ENCODE measurements at places on chromosomes 5 and 9.
A peak's percentile ranks its signal among the peaks of the same experiment; 100 is the strongest.

DNA sequence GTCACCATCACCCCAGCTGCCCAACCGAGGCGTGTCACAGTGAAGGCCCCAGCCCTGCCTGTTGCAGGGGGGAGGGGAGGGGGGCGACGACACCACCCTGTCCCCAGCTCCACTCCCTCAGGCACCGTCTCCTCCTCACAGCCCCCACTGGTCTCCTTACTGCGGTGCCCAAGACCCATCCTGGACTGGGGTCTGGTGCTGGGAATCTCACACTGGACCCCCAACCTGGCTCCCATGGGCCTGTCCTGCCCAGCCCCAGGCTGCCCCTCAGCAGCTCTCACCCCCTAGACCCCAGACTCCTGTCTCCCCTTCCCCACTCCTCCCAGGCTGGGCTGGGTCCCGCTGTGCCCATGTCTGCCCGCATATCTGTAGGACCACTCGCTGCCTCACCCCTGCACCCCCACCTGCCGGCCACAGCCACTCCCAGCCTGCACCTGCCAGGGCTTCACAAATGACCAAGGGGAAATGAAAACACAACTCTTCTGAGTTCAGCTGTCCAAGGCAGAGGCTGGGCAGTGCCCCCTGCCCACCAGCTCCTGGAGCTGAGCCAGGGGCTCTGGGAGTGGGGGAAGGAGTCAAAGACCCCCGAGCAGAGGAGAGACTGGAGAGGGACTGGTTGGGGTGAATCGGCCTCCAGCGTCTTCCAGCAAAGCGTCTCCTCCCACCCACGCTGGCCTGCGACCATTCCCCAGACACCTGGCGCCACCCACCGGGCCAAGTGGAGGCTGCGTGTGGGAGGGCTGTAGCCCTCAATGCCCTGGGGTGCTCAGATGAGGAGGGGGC is 32.6 kb upstream of the EGFL7 start:
- DNase-seq: no peak

GRCh38 chr9:27157097-27157496 is 48.1 kb downstream of the TEK start:
- no peak for DNase-seq

DNA sequence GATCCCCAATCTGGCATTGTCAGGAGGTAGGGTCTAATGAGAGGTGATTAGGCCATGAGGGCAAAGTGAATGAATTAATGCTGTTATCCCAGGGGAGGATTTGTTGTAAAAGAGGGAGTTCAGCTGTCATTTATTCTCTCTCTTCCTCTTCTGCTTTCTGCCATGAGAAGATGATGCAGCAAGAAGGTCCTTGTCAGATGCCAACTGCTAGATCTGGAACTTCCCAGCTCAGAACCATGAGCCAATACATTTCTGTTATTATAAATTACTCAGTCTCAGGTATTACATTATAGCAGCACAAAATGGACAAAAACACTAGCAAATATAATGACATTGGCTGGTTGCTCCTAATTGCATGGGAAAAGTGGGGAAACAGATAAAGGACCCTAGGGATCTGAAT is 15.6 kb upstream of the BICD2 start:
- no peak for DNase-seq

DNA sequence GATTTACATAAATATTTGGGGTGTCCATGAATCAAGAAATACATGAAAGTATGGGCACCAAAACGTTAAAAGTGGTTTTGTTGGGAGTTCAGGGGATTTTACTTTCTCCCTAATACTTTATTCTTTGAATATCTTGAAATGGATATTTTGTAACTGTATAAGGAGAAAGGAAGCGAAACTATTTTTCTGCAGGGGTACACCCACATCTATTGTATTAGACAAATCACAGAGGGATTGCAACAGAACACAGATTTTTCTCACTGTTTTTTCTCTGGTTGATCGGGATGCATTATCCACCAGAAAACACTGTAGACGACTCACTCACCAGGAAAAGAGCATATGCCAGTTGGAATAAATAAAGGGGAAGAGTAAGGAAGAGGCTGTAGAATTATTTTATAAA is 1.2 kb upstream of the RABGAP1 start:
- DNase-seq: no peak

DNA sequence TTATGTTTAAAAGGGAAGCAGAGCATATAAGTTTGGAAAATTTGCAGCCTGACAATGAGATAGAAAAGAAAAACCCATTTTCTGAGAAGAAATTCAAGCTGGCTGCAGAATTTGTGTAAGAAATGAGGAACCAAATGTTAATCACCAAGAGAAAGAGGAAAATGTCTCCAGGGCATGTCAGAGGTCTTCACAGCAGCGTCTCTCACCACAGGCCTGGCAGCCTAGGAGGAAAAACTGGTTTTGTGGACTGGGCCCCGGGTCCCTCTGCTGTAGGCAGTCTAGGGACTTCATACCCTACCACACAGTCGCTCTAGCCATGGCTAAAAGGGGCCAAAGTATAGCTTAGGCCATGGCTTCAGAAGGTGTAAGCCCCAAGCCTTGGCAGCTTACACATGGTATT is 32.1 kb upstream of the HSD17B4 start:
- no peak for DNase-seq

DNA sequence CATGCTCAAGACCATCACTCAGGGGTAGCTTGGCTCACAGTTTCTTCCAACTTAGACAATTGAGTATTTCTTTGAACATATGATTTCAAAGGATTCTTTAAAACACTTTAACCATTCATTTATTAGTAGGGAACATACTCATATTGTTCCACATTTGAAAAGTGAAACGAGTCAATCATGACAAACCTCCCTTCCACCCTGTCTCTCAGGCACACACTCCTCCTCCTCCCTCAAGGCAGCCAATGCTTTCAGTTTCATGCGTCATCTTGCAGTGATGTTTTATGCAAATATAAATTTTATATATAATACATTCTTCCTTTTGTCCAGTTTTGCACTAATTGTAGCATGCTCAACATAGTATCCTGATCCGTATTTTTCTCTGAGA is 126.0 kb upstream of the BOD1 start:
- DNase-seq: no peak

GRCh38 chr5:169717288-169717687 is 80.2 kb downstream of the DOCK2 start:
- no peak for DNase-seq

DNA sequence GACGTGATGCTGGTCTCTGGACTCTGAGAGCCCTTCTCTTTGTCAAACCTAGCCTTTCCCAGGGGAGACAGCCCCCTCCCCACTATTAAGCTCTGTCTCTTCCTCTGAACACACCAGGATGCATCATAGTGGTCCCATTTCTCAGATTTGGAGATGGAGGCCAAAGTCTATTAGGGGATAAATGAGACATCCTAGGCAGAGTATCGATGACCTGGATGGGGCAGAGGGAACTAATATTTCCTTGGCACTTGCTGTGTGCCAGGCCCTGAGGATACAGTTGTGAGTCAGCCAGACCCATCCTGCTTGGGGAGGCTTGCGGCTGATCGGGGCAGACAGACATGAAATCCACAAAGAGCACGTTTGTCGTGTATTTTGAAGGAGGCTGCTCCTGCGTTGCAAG is 5.2 kb downstream of the DNM1 start:
- no peak for DNase-seq

- DNase-seq: no peak
These were observed 383.5 kb downstream of the TLE4 start for GRCh38 chr9:79955300-79955699.

DNA sequence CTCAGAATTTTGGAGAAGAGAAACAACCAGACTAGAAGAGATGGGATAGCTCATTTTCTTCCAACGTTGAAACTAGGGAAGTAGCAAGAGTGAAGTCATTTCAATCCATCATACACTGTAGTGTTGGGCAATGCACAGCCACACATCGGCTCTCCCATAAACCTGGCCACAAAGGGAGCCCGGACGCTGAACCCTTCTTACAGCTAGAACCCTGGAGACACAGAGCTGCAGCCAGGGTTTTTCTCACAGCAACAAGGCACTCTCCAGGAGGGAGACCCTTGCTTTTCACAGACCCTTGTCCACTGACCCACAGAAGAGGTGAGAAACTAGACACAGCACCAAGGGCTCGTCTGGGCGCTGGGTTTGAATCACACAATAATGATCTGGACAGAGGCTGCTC is 101.4 kb upstream of the FSTL4 start:
- no peak for DNase-seq

DNA sequence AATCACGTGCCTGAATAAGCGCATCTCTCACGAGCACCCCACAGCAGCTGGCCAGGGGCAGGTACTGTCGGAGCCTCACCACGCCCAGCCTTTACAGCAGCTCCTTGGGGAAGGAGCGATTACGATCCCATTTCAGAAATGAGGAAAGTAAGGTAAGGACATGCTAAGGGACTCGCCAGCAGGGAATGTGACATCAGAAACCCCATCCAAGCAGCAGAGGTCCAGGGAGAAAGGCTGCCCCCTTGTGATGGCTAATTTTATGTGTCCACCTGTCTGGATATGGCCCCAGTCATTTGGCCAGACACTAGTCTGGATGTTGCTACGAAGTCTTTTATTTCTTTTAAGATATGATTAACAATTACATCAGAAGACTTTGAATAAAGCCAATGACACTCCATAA is 77.3 kb downstream of the UBE2QL1 start:
- no peak for DNase-seq

DNA sequence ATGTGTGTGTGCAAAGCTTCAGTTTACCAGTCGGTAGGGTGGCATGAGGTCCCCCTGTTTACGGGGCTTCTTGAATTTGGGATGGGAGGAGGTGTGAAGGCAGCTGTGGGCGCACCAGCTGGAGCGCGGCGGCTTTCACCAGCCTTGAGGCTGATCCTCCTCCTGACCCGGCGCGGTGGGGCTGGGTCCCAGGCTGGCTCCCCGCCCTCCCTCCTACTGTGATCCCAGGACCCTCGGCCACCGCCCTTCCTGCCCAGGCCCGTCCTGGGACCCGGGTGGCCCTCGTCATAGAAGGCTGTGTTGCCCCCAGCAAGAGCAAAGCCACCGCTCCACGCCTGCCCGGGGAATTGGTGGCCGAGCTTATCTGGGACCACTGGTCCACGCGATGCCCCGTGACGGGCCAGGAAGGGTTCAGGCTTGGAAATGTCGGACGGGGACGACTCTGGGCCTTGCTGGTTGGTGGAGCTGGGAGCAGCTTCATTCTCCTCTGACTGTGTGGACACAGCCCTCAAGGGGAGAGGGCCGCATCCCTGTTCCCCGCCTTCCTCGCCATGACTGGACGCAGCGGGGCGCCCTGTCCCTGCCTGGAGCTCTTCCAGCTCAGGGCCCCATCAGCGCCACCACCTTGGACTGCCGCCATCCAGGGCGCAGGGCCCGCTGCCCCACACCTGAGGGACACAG is 271.1 kb upstream of the IRX1 start:
- no peak for DNase-seq

DNA sequence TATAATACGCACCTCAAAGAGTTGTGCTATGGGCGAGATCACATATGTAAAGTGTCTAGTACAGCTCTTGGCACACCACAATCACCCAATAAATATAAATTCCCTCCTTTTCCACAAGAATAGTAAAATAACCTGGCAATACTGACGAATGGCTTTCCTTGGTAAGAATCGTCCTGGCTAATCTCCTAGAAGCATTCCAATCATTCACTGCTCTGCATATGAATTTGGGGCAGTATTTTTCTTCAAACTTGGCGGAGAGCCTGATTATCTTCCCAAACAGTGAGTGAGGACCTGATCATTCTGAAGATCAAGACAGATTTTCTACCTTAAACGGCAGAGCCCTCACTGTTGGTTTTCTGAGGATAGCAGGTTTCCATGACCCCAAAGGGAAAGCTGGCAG is 96.0 kb downstream of the TMEM215 start:
- no peak for DNase-seq

- DNase-seq: no peak
These were observed 147.5 kb downstream of the SLIT3 start for GRCh38 chr5:169153405-169153804.

GRCh38 chr5:150674341-150674821 is 13.3 kb downstream of the MYOZ3 start:
- no peak for DNase-seq

- no peak for DNase-seq
These were observed 18.6 kb upstream of the AGXT2 start for GRCh38 chr5:35066260-35066795.

GRCh38 chr9:124297551-124297901 is 39.8 kb downstream of the NEK6 start:
- DNase-seq: no peak

DNA sequence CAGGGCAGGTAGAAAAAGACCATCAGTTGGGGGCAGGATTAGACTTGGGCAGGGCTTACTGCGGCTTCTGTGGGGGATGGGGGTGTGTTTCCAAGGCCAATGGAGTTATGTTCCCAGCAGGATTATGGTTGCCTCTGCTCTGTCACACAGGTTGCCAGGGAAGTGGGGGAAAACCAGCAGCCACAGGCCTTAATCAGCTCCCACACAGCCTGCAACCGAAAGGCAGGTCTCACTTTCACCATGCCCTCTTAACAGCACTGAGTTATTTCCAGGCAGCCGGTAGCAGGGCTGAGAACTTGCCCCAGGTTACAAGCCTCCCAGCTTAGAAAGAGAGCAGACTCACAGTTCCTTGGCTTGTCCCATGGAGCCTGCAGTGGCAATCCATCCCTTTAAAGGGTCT is 205.5 kb downstream of the FGF10 start:
- no peak for DNase-seq

GRCh38 chr9:2253636-2254580 is 238.8 kb downstream of the SMARCA2 start:
- DNase-seq: no peak

DNA sequence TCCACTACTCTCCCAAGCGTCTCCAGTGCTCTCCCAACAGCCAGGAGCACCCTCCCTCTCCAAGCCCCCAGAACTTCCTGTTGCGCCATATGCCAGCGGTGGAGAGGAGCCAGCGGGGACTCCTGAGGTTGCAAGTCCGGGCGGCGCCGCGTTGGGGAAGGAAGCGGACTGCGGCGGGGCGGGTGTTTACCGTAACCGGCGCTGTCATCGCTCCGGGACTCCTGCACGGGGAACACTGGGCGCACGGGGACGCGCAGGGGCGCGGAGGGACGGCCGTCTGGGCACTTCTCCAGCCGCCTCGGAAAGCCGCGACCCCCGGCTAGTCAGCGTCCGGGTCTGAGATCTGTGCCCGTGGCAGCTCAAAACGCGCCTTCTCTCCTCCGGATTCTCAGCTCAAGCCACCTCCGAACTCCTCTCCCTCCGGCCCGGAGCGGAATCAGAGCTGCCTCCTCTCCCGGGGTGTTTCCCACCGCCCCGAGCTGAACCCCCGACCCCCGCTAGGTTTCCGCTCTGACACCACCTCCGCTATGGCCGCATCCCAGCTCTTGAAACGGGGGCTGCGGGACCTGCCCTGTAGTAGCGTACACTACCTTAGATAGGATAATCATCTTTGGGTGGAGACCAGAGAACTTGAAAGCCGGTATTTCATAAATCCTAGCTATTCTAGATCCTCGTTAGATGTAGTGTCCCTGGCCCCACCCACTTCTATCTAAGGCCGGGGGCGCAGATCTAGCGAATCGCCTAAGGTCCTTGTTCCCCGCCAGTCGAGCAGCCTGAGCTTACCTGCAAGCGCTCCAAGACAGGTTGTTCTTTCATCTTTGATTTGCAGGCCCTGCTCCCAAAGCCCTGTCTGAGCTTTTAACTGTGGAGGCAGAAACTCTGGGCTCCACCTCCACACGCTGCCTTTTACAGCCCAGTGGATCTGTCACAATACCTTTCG is at the start of gene TRPM6:
TSS of gene TRPM6 (minus strand) at position 881 of the 940 bp plus-strand sequence. CDS start at position 816, 65 bp downstream.
- peak; percentile 56 for DNase-seq

- no peak for DNase-seq
These were observed 3.4 kb downstream of the ADAMTS6 start for GRCh38 chr5:65478336-65478735.

Data from stimulated activated effector memory CD8-positive, alpha-beta T cell treated with anti-CD3 and anti-CD28 coated beads, Interleukin-12 subunit alpha, Interleukin-12 subunit beta, amount 100 ng/mL, for 72 hours (primary cell).